ENCODE measurements at places on chromosomes 16 and 17. TPM values are rescaled to one million over a fixed set of nuclear protein-coding genes. Genes with fewer than 3 reads are reported as not detected.

CFAP97D1 gene
- total RNA-seq = not detected

- no peak for DNase-seq
Observed at GRCh38 chr17:69947027-69947759, 127.8 kb upstream of the KCNJ16 start.

- no peak for DNase-seq
Observed at GRCh38 chr17:41284546-41284945, 9.0 kb downstream of the KRTAP9-7 start.

OSGIN1 gene
- 3.0 TPM for total RNA-seq

DNA sequence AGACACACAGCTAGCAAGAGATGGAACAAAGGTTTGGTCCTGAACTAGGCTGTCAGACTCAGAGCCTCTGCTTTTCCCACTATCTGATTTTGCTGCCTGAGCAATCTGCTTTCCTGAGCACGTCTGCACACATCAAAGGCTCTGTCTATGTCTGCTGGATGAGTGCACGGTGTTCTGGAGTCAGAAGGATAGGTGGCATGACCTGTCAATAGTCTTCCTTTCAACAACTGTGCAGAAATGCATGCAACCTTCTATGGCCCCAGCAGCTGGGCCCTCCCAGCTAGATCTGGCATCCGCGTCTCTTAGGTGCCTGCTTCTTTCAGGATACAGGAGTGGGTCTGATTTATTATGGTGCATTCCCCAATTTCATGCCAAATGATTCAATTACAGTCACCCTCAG is 138.3 kb downstream of the UTP18 start:
- no peak for DNase-seq

DNA sequence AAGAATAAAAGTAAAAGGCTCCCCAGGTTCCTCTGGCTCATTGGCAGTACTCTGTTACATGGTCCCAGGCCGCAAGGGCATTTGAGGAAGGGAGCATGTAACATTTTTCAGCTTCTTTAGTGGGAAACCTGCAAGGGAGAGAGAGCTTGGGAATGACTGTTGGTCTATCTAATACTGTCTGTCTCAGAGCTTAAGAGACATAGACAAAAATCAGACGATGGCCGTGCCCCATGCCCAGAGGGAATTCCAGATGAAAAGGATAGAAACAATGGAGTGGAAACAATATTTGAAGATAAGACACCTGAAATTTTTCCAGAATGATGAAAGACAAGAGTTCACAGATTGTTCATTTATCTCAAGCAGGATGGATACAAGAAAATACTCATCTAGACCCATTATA is 48.1 kb upstream of the ADORA2B start:
- no peak for DNase-seq

GRCh38 chr17:74368341-74369081 is 1.2 kb downstream of the GPR142 start:
- peak; percentile 64 for DNase-seq
